Cortex of kidney (tissue), 1 donor: ENCODE measurements at places on chromosomes 13 and 19.

DNA sequence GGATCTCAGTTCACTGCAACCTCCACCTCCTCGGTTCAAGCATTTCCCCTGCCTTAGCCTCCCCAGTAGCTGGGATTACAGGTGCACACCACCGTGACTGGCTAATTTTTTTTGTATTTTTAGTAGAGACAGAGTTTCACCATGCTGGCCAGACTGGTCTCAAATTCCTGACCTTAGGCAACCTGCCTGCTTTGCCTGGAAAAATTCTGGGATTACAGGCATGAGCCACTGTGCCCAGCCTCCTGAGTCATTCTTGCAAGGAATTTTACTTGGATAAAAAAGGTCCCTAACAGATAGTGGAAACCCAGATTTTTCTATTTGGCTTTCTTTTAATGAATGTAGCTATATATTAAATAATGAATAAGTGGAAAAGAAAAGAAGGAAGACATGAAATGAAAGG, 449.9 kb upstream of the ATXN8OS start:
- no peak for DNase-seq

DNA sequence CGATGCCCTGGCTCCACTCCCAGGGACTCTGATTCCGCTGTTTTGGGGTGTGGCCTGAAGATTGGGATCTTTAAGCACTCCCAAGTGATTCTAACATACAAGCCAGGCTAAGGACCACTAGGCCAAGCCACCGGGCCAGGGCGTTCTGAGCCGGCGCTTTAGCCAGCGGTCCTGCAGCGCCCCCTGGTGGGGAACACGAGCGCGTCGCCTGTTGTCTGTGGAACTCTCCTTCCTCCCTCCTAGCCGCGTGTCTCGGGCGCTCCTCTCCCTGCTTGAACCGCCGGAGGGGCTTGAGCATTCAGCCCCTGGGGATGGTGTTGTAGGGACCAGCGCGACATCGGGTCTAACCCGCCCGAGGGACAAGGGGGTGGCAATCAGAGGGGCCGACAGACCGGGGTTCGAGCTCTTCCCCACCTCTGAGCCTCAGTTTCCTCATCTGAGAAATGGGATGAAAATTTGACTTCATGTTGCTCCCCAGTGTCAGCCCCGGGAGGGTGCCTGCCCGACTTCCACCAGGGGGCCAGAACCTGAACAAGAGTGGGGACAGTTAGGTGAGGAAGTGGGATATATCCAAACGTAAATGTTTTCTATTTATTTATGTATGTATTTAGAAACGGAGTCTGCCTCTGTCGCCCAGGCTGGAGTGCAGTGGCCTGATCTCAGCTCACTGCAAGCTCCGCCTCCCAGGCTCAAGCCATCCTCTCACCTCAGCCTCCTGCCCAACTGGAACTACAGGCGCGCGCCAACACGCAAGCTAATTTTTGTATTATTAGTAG, 18.0 kb upstream of the PNMA8B start:
- DNase-seq = no peak

DNA sequence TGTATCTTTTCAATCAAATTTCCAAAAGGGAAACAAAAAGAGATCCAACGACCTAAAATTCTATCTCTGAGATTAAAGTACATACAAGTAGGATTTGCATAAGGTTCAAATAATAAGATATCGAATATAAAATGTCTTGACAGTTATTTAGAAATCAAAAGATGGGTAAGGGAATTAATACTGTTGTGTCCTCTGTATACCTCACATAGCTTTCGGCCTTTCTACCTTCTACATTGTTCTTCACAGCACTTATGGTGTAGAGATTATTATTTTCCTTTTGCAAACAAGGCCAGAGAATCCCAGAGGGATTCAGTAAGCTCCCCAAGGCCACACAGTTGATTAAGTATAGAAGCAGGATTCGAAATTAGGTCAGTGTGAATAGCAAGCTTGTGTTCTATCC, 403.6 kb downstream of the SPRY2 start:
- DNase-seq = no peak

DNA sequence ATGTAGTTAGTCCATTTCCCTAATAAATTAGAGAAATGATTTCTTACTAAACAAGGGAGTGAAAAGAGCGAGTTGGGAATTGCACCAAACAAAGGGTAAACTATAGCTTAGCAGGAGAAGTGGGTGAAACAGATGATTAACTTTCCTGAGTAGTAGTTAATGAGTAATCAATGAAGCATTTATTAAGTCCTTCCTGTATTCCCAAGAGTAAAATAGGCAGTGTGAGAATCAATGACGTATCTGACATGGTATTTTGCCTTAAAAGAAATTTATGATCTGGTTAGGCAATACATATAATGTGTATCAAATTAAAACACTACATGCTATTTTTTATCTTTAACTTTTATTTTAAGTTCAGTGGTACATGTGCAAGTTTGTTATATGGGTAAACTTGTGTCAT, 142.8 kb downstream of the KLF5 start:
- DNase-seq = no peak

DNA sequence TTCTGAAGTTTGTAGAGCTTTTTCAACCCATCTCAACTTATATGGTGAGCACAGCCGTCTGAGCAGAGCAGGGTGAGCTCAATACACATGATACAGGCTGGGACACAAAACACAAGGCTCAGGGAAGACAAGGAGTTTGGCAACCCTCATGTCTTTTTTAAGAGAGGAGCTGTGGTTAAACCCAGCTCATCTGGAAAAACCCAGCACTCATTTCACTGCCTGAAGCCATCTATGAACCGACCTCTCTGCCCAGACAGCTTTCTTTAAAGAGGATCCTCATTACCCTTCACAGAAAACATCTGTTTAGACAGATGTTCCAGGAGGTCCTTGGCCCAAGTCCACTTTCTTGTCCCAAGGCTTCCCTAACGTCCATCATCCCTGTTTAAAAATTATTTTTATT, 170.0 kb upstream of the TSHZ3 start:
- no peak for DNase-seq

GRCh38 chr13:77810430-77810829, 108.2 kb downstream of the EDNRB start:
- no peak for DNase-seq

DNA sequence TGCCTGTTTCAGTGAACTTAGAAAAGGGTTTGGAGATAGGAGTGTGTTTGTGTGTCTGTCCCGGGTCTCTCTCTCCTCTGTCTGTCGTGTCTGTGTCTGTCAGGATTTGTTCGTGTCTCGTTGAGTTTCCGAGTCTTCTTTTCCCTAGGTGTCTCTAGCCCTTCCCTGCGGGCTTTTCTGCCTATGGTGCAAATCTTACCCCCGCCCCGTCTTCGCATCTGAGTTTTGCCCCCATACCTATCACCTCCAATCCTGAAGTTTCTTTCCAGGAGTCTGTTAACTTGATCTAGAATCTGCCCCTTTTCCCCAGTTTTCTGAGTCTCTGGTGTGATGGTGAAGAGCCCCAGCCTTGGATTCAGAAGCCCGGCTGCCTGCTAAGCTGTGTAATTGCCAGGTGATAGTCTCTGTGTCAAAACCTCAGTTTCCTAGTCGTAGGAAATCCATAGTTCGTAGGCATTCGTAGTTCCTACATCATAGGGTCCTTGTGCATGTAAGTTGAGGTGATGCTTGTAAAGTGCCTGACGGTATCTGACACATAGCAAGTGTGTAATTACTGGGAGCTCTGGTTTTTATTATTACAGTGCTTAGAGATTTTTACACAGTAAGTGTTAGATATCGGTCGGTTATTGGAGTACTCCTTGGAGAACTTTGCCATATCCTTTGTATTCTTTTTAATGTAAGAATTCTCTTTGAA, 782 bp downstream of the EPN1 start:
- DNase-seq = no peak
